ENCODE measurements at places on chromosomes 2 and 18. TPM values are rescaled to one million over a fixed set of nuclear protein-coding genes. Genes with fewer than 3 reads are reported as not detected.

The EMILIN1 gene
- 120 TPM for polyA plus RNA-seq

The MARCHF4 gene
- polyA plus RNA-seq, result 0.34 TPM

The RSAD2 gene
- polyA plus RNA-seq, result 4.8 TPM

DNA sequence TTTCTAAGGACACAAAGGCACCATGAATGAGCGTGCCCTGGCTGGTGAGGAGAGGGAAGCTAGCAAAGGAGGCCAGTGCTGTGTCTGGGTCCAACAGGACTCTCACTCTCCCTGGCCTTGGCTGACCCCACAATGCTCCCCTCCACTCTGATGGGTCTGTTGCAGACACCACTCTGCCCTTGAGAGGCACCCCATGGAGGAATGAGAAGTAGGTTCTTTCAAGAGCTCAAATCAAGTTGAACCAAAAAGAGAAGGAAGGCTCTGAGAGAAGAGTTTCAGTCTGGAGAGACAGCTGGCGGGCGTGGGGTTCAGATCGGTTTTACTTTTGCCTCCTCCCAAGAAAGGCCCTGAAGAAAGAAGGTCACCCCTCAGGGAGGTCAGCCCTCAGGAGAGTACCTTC lies 18.4 kb downstream of the TMEM247 start:
- no peak for DNase-seq

GRCh38 chr2:205235434-205235833 lies 446.9 kb upstream of the NRP2 start:
- no peak for DNase-seq

The UPP2 gene
- polyA plus RNA-seq, result 0.29 TPM

GRCh38 chr18:48673853-48674721 lies 135.3 kb downstream of the CTIF start:
- DNase-seq, result no peak

DNA sequence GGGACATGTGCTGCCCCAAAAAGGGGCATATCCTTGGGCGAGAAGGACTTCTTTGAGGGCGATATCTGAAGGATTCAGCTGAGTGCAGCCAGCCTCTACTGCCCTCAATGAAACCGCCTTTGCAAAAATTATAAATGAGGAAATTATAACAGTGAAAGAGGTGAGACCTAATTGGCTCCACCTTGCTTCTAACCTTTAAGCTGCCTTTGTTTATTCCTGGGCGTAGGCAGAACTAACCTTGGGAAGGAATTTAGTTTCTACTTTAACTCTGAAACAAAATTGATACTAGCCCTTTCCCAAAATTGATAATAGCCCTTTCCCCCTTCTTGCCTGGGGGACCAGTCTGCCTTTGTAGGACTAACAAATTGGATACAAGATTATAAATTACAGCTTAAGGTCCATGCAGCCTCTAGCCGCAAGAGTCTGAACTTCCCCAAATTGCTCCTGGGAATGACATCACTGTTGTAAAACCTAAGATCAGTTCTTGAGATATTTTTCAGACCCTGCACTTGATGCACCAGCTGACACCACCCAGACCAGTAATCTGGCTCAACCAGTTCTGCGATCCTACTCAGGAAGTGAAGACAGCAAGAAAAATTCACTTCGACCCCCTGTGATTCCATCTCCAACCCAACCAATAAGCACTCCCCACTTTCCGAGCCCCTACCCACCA lies 36.0 kb upstream of the ASAP2 start:
- no peak for DNase-seq

DNA sequence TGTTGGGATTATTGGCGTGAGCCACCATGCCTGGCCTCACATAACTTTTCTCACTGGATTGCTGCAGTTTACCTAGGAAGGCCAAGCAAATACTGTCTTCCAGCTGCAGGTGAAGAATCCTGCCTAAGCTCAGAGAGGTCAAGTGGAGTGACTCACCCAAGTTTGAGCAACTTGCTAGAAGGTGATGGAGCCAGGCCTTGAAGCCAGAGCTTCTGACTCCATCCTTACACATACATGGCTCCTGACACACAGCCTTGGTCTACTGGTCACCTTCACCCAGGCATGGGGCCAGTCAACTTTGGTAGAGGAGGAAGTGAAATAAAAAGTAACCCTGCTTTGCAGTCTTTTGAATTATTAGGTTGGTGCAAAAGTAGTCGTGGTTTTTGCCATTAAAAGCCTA lies 93.5 kb downstream of the VWA3B start:
- no peak for DNase-seq

- peak; percentile 94 for DNase-seq
Observed at GRCh38 chr2:20822535-20823490, at the start of gene LDAH. LDAH (minus strand) TSS chr2:20823101; CDS start chr2:20801463, 21,638 bp downstream.

The ZNF532 gene
- 145 TPM for polyA plus RNA-seq

DNA sequence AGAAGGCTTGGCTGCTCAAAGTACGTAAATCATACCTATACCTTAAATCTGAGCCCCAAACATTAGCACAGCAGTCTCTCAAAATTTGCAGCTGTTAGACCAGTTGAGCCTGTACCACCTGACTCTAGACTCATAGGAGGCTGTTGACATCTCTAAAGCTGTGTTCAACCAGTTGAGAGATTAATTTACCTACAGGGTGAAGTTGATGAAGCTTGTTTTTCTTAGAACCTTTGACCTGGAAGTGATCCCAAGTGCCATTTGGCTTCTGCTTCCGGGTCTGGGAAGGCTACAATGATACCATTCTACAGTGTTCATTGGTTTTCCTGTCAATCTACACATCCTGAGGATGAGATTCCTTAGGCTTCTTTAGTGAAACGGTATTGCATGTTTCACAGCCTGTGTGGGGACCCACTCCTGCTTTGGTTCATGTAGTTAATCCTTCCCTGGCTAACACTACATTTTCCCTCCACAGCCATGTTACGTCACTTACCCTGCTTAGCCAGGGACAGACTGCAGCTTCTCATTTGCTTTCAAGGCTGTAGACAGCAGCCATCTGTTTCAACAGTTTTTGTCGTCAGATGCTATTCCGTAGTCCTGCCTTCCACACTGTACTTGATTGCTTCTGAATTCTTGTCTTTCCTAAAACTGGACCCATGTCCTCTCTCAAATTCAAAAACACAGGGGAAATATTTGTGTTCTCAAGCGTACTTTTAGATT lies 4.7 kb upstream of the IL1RL2 start:
- DNase-seq, result no peak

The APCDD1 gene
- 145 TPM for polyA plus RNA-seq

- DNase-seq, result no peak
Observed at GRCh38 chr2:20034218-20034617, 17.2 kb downstream of the LAPTM4A start.

DNA sequence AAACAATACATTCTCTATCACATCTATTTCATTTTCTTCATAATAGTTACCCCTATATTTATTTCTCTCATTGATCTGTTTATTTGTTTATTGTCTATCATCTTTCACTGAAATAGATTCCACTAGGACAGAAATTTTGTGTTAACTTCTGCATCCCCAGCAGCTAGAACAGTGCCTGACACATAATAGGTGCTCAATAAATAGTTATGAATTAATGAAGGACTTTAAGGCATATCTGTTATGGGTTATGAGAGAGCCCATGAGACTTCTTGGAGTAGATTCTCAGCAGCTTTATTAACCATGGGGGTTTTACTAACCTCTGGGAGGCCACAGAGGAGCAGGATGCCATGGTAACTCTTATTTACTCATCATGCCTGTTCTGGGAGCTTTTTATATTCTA lies 144.6 kb downstream of the CDC42EP3 start:
- no peak for DNase-seq

The WNT10A gene
- polyA plus RNA-seq, result 0.36 TPM

The POTEJ gene
- 0.16 TPM for polyA plus RNA-seq

DNA sequence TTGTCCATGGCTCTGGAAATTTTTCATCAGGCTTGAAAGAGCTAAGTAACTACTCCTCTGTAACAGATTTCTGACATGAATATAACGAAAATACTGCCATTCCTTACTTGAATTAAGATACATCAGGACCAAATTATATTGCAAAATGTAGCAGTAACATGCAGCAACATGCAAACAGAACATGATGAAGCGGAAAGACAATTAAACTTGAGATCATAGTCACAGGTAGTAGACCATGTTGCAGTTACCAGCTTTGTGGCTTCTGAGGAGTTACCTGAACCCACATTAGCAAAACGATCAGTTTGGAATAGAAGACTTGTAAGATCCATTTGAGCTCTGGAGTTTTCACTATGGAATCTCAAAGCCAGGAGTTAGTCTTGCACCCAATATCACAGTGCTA lies 76.2 kb downstream of the MREG start:
- no peak for DNase-seq

The RIT2 gene
- not detected for polyA plus RNA-seq

The KDM3A gene
- 52.7 TPM for polyA plus RNA-seq

The ADRA2B gene
- polyA plus RNA-seq, result 1.6 TPM

- no peak for DNase-seq
Observed at GRCh38 chr2:219404954-219405353, 13.2 kb upstream of the DES start.

DNA sequence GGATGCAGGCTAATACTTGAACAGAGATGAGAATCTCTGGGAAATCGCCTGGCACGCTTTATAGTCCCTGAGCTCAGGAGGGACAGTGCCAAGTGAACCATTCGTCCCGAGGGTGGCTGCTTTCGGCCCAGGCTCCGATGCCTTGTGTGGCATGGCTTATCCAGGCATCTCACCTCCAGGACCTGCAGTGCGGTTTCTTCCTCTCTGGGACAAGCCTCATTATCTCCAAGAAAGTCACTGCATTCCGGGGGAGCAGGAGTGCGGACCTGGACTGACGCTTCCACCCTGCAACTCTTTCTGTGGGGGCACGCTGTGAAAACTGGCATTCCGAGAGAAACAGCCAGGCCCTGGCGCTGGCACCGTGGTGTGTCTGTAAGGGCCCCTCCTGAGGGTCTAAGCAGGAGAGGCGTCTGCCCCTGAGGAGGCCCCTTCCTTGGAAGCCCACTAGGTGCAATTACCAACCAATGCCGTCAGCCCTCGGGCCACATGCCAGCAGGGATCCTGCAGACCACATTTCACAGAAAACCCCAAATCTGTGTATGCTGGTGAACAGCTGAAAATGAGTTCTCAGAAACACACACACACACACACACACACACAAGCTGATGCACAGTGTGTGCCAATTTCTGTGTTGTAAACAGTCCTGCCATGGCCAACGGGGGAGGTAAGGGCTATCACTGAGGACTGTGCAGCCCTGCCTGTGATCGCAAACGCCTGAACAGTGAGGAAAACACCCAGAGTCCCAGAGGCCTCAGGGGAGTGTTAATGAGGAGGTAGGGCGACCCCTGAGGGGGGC lies 351.9 kb upstream of the SALL3 start:
- DNase-seq, result peak; percentile 19

DNA sequence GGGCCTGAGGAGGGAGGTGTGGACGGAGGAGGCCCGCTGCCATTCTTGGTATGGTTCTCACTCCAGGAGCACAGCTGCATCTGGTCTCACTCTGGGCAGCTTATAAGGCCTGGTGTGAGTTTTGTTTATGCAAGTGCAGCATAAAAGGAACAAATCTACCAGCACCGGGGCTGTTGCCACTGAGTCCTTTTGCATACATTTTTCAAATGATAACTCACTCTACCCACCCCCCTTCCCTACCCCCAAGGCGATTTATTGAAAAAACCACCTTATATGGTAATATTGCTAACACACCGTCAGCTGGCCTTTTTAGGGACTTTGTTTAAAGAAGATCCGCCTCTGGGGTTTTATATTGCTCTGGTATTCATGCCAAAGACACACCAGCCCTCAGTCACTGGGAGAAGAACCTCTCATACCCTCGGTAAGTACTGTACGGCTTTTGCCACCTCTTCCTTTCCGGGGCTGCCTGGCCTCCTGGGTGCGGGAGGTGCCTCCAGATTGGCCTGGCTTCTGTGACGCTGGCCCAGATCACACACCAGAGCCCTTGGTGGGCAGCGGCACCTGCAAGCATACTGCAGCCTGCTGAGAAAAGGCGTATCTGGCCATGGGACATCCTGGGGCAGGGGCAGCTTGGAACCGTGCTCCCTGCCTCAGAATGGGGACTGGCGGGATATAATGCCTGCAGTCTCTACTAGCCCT lies at the start of gene ACTG2:
TSS of gene ACTG2 (plus strand) at position 378 of the 699 bp plus-strand sequence. CDS start 8,304 bp downstream, outside the sequence.
- no peak for DNase-seq

DNA sequence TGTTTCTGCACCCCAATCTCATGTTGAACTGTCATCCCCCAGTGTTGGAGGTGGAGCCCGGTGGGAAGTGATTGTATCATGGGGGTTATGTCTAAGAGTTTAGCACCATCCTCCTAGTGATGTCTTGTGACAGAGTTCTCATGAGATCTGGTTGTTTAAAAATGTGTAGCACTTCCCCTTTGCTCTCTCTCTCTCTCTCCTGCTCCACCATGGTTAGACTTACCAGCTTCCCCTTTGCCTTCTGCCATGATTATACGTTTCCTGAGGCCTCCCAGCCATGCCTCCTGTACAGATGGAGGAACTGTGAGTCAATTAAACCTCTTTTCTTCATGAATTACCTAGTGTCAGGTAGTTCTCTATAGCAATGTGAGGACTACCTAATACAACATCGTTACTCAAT lies 396.9 kb upstream of the LRATD1 start:
- DNase-seq, result no peak

DNA sequence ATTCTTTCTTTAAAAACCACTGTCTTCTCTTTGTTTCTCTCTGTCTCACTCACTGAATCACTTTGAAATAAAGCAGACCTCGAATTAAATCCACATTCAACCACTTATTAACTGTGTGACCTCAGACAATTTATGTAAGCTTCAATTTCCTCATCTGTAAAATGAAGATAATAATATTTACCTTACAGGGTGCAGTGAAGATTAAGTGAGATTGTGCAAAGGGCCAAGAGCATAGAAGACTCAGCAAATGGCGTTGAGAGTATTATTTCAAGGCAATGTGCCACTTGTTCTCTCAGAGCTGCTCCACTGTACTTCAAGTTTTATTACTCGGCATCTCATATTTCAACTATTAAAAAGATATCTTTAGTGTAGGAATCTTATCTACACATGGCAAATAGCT lies 454.2 kb upstream of the HNRNPA3 start:
- no peak for DNase-seq

GRCh38 chr2:190466819-190467446 lies 58.8 kb downstream of the MFSD6 start:
- no peak for DNase-seq

The RAX gene
- polyA plus RNA-seq, result not detected

GRCh38 chr2:211329421-211329820 lies 773.0 kb downstream of the CPS1 start:
- no peak for DNase-seq

GRCh38 chr18:3254725-3255124 lies 7.1 kb downstream of the MYL12A start:
- no peak for DNase-seq

- DNase-seq, result no peak
Observed at GRCh38 chr2:54519841-54520459, 63.8 kb downstream of the SPTBN1 start.

The TSPYL6 gene
- polyA plus RNA-seq, result 0.12 TPM

DNA sequence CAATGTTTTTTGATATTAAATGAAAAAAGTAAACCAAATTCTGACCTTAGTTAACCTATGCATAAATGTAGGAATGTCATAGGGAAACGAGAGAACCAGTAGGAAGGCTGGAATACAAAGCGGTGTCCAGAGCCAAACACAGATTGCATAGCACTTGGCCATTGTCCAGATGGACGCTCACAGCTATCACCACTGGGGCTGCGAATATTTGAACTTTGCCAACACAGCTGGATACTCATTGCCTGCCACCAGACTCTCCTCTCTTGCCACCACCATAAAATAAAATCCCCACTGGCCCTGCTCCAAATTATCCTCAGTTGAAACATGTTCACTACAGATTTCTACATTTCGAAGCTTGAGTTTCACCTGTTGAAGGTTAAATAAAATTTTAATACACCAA lies 159.3 kb upstream of the GULP1 start:
- no peak for DNase-seq

The PLCD4 gene
- 11.3 TPM for polyA plus RNA-seq

The NOL4 gene
- 3.0 TPM for polyA plus RNA-seq

GRCh38 chr2:200744201-200744602 lies 67.5 kb upstream of the BZW1 start:
- DNase-seq, result no peak

The G6PC2 gene
- not detected for polyA plus RNA-seq

Data from right lung (tissue), 10 donors.